ENCODE measurements at places on chromosomes 11 and 22. TPM values are rescaled to one million over a fixed set of nuclear protein-coding genes. Genes with fewer than 3 reads are reported as not detected.

DNA sequence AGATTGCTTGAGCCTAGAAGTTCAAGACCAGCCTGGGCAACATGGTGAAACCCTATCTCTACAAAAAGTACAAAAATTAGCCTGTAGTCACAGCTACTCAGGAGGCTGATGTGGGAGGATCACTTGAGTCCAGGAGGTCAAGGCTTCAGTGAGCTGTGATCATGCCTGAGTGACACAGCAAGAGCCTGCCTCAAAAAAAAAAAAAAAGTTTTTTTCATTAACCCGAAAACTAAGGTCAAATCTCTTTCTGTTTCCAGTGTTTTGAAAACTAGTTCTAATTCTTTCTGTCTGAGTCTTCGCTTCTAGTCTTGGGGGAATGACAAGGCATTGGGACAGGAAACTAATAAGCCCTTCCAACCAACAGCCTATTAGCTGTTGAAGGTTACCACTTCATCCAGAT lies 57.6 kb downstream of the LIF start:
- no peak for DNase-seq

- DNase-seq, result no peak
These were observed 181.9 kb upstream of the BDNF start for GRCh38 chr11:27882066-27882697.

- no peak for DNase-seq
These were observed 986.9 kb upstream of the CHORDC1 start for GRCh38 chr11:91209751-91210150.

GRCh38 chr11:120702656-120703055 lies 191.1 kb downstream of the GRIK4 start:
- no peak for DNase-seq

DNA sequence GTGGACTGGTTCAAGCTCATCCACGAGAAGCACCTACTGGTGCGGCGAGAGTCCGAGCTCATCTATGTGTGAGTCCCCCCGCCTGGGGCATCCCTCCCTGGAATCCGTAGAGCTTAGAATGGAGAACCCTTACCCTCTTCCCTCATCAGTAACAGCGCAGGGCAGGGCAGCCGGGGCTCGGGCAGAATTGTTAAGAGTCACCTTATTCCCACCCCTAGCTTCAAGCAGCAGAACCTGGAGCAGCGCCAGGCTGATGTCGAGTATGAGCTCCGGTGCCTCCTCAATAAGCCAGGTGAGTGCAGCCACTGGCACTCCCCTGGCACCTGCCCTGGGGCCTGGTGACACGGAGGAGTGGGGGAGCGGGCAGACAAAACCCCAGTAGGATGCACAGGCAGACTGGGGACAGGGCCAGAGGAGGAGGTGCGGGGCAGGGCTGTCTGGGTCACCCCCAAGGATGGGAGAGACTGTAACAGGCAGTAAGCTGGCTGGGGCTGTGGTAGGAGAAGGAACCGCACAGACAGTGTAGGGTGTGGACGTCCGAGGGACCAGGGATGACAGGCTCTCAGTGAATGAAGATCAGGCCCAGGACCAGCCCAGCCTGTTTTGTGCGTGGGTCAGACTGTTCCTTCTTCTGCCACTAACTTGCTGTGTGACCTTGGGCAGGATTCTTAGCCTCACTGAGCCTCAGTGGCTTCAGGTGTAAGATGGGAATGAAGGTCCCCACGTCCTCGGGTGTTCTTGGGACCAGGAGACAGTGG lies 20.4 kb downstream of the C22orf23 start:
- peak; percentile 48 for DNase-seq

DNA sequence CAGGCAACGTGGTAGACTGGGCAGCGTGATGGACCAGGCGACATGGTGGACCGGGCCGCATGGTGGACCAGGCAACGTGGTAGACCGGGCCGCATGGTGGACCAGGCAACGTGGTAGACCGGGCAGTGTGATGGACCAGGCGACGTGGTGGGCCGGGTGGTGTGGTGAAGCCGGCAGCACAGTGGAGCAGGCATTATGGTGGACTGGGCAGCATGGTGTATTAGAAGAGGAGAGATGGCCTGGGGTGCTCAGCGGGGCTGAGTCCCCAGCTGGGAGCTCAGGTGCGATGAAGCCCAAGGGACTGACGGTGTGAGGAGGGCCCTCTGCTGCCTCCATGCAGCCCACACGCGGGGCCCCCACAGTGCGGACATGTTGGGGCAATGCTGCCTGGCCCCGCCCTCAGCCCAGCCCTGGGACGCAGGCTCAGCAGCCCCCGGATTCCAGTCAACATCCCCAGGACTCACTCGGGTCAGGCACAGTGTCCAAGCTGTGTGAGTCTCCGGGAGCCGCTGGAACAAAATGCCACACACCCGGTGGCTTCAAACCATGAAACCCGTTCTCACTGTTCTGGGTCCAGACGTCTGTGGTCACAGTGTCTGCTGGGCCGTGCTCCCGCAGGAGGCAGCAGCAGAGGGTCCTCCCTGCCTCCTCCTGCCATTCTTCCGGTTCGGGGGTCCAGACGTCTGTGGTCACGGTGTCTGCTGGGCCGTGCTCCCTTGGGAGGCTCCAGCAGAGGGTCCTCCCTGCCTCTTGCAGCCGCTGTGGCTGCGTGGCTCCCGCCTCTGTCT lies 1084.9 kb downstream of the BRD1 start:
- no peak for DNase-seq

DNA sequence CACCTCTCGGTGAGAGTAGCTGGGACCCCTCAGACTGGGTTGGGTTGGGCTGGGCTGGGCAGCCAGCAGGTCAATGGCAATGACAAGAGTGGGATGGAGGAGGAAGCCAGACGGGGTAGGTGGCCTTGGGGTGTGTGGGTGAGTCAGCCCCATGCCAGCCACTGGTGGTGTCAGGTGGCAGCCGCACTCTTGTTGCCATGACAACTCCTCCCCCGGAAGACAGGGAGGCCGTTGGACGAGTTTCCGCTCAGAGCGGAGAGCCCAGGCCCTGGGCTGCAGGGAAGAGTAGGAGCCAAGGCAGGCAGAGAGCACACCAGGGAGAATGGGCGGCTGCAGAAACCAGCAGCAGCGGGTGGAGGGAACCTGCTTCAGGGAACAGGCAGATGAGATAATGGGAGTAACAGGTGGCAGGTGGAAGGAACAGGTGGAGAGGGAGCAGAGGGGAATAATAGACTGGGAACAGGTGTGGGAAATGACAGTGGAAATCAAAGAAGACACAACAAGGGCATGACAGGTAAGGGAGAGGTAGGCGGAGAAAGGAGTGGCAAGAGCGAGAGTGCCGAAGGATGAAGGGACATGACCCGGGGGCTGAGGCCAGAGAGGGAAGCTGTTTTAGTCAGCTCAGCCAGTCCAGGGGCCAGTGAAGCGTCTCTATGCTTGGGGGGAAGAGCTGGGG lies 8.7 kb downstream of the SPTBN2 start:
- DNase-seq, result no peak

DNA sequence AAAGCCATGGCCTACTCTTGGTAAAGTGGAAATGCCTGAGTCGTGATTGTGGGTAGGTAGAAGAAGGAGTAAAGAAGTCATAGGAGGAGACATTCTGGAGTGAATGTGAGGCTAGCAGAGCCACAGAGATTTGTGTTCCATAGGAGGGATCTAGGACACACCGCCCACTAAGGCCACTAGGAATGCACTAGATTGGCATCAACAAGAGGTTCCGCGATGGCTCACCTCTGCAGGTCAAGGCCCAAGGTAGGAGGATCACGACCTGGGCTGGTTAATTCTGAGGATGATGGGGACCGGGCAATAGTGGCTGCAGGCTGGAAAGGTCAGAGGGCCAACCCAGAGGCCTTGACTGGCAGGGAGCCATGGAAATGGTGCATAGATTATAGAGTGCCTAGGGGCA lies 48.8 kb upstream of the OPCML start:
- DNase-seq, result no peak

DNA sequence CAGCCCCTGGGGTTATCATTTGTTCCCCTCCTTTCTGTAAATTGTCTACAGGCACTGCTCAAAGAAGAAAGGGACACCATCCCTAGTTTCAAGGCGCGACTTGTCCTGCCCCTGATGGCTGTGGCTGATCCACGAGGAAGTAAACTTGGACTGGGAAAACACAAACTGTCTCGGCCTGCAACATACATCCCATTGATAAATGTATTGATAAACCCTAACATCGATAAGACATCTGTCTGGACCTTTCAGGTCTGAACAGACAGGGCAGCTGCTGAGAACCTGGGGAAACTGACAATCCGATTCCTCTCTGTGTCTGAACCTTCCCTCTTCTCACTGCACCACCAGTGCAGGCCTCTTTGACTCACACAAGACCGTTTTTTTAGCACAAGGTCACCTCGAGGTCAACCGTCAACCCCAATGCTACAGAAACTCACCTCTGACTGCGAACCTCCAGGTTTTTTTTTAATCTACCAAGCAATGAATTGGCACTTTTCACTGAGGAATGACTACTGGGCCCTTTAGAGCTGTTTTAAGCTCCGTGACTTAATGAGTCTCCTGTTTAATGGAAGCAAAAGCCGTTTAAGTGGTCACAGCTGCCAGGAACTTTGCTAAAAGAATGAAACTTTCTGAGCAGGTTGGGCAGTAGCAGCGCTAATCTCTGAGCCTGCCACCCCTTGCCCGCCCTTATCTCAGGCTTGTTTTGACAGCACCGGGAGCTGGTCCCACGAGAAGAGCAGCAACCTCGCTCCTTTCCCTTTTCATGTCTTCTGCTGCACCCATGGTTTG lies 203.8 kb upstream of the TMEM45B start:
- no peak for DNase-seq

DNA sequence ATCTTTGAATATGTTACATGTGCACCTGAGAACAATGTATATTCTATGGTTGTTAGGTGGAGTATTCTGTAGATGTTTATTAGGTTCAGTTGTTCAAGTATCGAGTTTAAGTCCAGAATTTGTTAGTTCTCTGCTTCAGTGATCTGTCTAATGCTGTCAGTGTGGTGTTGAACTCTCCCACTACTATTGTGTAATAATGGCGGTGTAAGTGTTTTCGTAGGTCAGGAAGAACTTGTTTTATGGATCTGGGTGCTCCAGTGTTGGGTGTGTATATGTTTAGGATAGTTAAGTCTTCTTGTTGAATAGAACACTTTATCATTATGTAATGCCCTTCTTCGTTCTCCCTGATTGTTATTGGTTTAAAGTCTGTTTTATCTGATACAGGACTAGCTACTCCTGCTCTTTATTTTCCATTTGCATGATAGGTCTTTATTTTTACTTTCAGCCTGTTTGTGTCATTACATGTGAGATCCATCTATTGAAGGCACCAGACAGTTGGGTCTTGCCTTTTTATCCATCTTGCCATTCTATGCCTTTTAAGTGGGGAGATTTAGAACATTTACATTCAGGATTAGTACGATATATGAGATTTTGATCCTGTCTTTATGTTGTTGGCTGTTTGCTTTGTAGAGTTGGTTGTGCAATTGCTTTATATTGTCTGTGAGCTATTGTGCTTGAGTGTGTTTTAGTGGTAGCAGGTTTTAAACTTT lies 121.6 kb downstream of the DDX10 start:
- DNase-seq, result no peak

DNA sequence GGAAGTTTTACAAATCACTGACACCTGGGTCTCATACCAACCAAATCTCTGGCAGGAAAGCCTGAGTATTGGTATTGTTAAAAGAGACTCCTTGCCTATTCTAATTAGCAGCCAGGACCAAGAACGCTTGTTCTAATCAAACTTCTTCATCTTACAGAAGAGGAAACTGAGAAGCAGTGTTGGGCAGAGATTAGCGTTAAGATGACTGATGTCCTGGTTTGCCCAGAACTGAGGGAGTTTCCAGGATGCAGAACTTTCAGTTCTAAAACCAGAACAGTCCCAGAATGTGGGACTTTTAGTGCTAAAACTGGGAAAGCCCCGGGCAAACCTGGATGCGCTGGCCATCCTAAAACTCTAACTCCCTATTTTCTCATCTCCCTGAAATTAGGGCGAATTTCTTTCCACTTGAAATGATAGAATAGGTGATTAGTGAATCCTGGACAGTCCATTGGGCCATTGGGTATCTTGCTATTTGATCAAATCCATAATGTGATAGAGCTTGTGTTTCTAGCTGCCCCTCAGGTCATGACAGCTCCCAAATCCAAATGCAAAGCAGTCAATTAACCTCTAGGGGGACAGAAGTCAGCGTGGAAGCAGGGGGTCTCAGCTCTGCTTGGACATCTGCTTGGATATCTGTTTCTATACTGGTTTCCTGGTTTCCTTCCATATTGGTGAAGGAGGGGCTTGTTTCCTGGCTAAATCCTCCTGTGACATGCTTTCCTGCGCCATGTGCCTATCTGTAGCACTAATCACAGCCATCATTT lies 16.0 kb upstream of the TMPRSS13 start:
- DNase-seq, result no peak

- peak; percentile 58 for DNase-seq
These were observed 39.8 kb downstream of the SYN3 start for GRCh38 chr22:33018232-33018864.

GRCh38 chr11:1990872-1991578 lies 6.6 kb downstream of the H19 start:
- DNase-seq, result no peak

DNA sequence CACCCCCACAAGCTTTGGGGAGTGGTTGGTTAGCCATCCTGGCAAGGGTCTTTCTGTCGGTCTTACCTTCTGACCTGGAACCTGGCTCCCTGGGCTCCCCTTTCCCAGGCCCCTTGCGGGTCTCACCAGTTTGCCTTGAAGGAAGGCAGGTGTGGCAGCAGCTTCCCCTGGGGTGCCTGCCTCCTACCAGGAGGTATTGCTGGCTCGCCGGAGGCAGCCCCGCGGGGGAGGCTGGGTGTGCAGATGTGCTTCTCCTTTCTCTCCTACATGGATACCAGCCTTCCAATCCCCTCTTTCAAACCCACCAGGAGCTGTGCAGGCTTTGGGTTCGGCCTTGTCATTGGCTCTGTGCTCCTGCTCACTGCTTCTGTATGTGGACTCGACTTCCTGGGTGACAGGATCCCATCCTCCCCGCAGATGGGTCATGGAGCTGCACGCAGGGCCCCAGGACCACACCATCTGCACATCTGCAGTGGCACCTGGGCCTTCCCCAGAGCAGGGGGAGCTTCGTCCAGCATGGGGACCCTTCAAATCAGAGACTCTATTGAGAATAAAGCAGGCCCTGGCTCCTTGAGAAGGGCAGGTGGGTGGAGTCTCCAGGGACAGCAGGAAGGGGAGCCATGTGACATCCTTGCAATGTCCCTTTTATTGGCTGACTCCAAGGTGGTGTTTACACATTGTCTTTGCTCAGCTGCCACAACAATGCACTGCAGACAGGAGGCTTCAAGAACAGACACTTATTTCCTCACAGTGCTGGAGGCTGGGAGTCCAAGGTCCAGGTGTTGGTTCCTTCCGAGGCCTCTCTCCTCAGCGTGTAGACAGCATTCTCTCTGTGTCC lies 592.0 kb downstream of the BRD1 start:
- DNase-seq, result no peak

GRCh38 chr11:118615282-118615975 lies 8.0 kb downstream of the PHLDB1 start:
- peak; percentile 15 for DNase-seq

GRCh38 chr11:68251765-68252164 lies 20.0 kb downstream of the C11orf24 start:
- DNase-seq, result no peak

The TLCD5 gene
- total RNA-seq, result 14.1 TPM

The OR8D1 gene
- total RNA-seq, result not detected

The CNIH2 gene
- total RNA-seq, result not detected

The DERL3 gene
- 5.8 TPM for total RNA-seq

The CRYBB1 gene
- total RNA-seq, result 0.55 TPM

The SAA2 gene
- total RNA-seq, result 223 TPM

The FOLH1 gene
- total RNA-seq, result 0.92 TPM

The CARD16 gene
- 6.5 TPM for total RNA-seq

The PRR33 gene
- total RNA-seq, result 0.10 TPM
